ENCODE measurements at places on chromosomes 12 and 14.

- DNase-seq: peak; percentile 36
Measured at GRCh38 chr14:94330857-94331256, 7.7 kb upstream of the SERPINA6 start.

DNA sequence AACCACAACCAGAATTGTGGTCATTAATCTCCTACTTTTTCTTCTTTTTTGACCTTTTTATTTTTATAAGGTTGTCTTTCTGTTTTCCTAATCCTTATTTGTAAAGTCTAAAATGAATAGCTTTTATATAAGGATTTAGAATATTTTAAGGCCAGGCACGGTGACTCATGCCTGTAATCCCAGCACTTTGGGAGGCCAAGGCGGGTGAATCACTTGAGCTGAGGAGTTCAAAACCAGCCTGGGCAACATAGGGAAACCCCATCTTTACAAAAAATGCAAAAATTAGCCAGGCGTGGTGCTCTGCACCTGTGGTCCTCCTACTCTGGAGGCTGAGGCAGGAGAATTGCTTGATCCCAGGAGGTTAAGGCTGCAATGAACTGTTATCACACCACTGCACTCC lies 55.1 kb downstream of the IFT81 start:
- DNase-seq: peak; percentile 15

DNA sequence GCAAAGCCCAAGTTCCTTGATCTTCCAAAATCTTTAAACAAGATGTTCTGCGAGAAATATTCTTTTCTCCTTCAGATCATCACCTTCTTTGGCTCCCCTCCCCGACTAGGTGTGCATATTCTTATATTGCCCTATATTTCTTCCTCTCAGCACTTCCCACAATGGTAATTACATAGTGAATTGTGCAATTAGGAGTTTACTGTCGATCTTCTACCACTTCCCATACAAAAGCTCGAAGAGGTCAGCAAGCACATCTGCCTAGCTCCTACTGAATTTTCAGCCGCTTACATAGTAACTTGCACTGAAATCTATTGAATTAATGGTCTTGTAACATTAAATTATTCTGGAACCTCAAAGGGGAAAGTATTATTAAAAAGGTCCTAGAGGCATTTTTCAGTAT lies 16.7 kb downstream of the OSBPL8 start:
- peak; percentile 51 for DNase-seq

- no peak for DNase-seq
Measured at GRCh38 chr14:93023802-93024434, 91.8 kb downstream of the ITPK1 start.

GRCh38 chr14:20997115-20997514 lies 2.0 kb upstream of the SLC39A2 start:
- no peak for DNase-seq

DNA sequence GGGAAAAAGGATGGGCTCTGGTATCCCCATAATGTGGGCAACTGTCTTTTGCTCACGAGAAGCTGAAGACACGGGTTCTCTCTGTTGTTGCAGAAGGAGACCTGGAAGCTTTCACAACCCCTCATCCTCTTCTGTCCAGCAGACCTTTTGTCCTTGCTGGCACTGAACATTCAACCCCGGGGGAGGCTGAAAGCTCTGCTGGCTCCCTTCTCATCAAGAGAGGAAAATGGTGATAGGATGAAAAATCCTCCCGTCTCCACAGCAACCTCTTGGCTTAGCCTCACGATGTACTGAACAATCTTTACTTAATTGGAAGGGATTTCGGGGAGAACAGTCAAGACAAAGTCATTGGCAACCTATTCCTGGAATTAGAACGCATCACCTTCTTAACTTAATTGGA lies 39.0 kb downstream of the ELK3 start:
- DNase-seq: no peak

DNA sequence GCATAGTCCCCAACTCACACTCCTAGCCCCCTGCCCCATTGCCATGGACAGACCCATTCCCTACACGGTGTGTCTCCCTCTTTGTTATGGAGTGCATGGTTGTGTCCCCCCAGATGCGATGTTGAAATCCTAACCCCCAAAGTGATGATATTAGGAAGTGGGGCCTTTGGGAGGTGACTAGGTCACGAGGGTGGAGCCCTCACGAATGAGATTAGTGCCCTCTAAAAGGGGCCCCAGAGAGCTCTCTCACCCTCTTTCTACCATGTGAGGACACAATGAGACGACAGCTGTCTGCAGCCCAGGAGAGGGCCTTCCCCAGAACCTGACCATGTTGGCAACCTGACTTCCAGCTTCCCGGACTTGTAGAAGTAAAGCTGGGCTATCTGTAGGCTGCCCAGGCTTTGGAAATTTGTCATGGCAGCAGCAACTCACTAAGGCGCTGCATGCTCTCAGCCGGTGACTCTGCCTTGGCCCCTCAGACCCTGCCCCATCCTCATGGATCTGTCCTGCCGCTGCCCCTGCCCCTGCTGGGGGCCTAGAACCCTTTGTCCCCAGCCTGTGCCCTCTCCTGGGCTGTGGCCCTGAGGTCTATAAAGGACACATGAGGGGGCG lies 318.1 kb upstream of the RTL1 start:
- no peak for DNase-seq

DNA sequence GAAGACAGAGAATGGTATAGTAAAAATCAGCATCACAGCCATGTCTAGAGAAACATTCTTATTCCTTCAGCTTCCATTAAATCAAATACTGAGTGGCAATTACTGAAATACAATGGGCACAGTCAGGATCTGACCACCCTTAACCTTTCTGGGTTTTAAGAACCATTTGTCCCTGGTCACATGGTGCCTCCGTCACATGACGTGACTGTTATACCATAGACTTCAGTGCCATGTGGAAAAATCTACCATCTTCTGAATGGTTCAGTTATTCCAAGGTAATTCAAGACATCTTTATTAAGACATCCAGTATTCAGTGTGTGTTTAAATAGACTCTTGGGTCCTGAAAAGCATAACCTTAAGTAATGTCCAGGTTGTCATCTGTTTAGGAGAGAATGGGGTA lies 553.1 kb upstream of the FLRT2 start:
- no peak for DNase-seq

- DNase-seq: no peak
Measured at GRCh38 chr12:19624491-19624890, 185.2 kb downstream of the AEBP2 start.

DNA sequence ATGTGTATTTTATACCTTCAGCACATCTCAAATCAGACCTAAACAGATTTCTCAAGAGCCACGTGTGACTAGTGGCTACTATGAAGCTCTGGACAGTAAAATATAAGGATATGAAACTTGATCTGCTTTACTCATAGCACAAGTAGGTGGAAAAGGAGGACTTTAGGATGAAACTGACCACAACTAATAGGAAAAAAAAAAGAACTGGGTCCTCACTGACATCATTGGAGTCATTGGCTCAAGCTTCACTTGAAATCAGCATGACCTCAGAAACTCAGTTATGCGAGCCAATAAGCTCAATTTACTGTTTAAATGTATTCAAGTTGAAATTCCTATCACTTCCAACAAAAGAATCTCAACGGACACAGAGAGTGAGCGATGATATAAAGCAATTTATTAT lies 34.1 kb upstream of the CIT start:
- peak; percentile 65 for DNase-seq

DNA sequence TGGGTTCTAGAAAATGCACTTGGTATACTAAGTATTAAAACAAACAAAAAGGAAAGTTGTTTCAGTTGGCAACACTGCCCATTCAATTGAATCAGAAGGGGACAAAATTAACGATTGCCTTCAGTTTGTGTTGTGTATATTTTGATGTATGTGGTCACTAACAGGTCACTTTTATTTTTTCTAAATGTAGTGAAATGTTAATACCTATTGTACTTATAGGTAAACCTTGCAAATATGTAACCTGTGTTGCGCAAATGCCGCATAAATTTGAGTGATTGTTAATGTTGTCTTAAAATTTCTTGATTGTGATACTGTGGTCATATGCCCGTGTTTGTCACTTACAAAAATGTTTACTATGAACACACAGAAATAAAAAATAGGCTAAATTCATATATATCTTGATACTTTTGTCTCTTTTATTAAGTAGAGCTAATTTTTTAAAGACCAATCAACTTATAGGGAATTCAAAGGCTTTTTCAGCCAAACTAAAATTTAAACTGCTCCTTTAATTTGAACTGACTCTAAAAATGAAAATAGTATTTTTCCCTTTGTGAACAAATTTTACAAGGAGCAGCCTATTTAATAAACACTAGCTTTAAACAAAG lies 2.8 kb downstream of the FOXG1 start:
- DNase-seq: no peak
